ENCODE measurements at places on chromosomes 16 and 17. TPM values are rescaled to one million over a fixed set of nuclear protein-coding genes. Genes with fewer than 3 reads are reported as not detected.

ERN2 gene
- total RNA-seq: not detected

ZFP3 gene
- total RNA-seq: 1.4 TPM

MYOCD gene
- under 0.01 TPM for total RNA-seq

GRAP gene
- 0.23 TPM for total RNA-seq

CACNG1 gene
- 0.51 TPM for total RNA-seq

BAIAP3 gene
- 0.12 TPM for total RNA-seq

All from pericardium fibroblast (primary cell).